Trophoblast cell (in vitro differentiated cells and primary cell): ENCODE measurements at places on chromosomes 3 and 15.

- no peak overlapping the region for H3K27ac ChIP-seq
- H3K4me1 ChIP-seq: no peaks in the 10 kb centered on the region
- DNase-seq: peak; percentile 42
- no peaks in the 10 kb centered on the region for H3K27me3 ChIP-seq
- no peak overlapping the region for H3K4me3 ChIP-seq
- peaks cover 1% of the 10 kb centered on the region for H3K36me3 ChIP-seq
These were observed 60.2 kb downstream of the DENND4A start for GRCh38 chr15:65731926-65732325.

DNA sequence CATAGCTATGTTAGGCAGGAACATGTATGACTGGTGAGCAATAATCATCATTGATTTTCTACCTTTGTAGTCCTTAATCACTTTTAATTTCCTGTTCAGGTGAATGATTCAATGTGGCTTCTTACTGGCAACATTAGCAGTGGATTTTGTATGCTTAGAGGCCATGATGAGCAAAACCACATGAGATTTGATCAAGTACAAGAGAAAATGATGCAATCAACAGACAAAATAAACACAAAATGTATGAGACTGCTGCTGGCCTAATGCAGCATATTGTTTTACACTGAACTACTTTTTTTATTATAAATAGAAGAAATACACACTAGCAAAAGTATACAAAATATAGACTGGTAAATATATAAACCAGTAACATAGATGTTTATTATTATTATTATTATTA lies 47.5 kb upstream of the SI start:
- H3K4me1 ChIP-seq: no peaks in the 10 kb centered on the region
- H3K36me3 ChIP-seq: no peaks in the 10 kb centered on the region
- no peak overlapping the region for H3K4me3 ChIP-seq
- no peaks in the 10 kb centered on the region for H3K27me3 ChIP-seq
- DNase-seq: no peak
- no peak overlapping the region for H3K27ac ChIP-seq

DNA sequence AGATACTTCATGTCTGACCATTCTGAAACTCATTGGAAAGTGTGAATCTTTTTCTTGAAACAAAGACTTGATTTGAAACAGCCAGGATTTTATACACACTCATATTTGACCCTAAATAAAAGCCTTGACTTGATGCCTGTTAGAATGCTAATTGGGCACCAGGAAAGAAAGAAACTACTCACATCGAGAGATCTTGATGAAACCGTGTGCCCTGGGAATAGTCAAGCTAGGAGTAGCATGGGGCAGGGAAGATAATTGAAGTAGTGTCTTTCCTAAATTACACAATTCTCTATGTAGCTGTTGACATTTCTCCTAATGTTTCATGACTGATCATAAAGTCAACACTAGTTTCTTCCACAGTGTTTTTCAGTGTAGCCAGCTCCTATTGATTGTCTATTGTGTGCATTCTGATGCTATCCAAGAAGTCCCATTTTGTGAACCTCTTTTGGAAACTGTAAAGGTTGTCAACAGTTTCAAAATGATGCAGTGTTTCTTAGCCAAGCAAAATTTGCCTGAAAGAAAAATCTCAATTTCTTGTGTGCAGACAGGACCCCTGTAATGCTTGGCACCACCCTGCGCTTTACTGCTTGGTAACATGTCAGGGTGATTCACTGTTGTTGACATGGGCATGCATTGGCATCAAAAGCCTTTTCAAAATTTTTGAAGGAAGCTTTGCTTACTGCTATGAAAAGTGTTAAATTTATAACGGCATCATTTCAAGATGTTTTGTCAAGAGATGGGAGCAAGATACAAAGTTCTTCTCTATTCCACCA lies 52.5 kb upstream of the OTOL1 start:
- no peaks in the 10 kb centered on the region for H3K4me1 ChIP-seq
- H3K27me3 ChIP-seq: no peaks in the 10 kb centered on the region
- no peaks in the 10 kb centered on the region for H3K36me3 ChIP-seq
- no peak for DNase-seq
- H3K4me3 ChIP-seq: no peak overlapping the region

- no peaks in the 10 kb centered on the region for H3K36me3 ChIP-seq
- no peaks in the 10 kb centered on the region for H3K27me3 ChIP-seq
- DNase-seq: peak; percentile 65
- H3K4me1 ChIP-seq: no peaks in the 10 kb centered on the region
These were observed 10.5 kb upstream of the PIK3CB start for GRCh38 chr3:138845181-138845601.

GRCh38 chr3:126179825-126180476 lies 435 bp downstream of the ALDH1L1 start:
- H3K36me3 ChIP-seq: no peaks in the 10 kb centered on the region
- no peak overlapping the region for H3K27ac ChIP-seq
- no peak for DNase-seq

GRCh38 chr15:67383899-67384298 lies 129.3 kb downstream of the IQCH start:
- no peak overlapping the region for H3K4me3 ChIP-seq
- H3K36me3 ChIP-seq: no peaks in the 10 kb centered on the region
- H3K27me3 ChIP-seq: no peaks in the 10 kb centered on the region
- no peak overlapping the region for H3K27ac ChIP-seq

DNA sequence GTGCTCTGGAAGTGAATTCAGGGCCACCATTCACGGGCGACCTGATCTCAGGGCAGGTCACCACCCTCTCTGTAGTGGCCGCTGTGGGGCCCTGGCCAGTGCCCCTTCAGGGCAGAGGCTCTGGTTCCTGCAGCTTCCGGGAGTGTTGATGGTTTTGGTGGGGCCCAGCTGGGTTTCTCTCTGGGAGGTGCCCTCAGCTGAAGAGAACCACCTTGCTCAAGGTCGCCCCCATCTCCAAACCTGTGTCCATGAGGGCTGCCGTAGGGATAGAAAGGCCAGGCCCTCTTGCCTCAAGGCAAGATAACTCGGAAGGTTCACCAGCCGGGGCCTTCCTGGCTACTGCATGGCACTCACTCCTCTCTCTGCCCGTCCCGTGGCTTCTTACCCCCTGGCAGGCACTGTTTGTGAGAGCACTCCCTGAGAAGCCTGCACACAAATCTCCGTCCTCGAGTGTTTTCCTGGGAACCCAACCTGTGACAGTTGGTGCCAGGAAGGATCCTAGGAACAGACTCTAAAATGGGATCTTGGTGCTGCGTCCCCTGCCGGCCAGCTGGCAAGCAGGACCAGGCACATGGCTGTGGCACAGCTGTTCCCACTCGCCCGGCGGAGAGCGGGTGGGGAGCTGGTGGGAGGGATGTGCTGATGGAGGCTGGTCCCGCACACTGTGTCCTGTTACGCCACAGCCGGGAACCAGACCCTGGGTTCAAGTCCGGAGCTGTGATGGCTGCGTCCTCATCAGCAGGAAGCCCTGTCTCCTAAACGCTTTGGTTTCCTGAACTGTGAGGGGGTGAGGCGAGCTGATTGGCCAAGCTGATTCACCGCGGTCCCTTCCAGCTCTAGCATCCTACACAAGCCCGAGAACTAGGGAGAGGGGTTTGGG lies 23.2 kb upstream of the PIGZ start:
- H3K4me1 ChIP-seq: no peaks in the 10 kb centered on the region
- no peak overlapping the region for H3K4me3 ChIP-seq
- DNase-seq: no peak
- H3K36me3 ChIP-seq: no peaks in the 10 kb centered on the region
- no peaks in the 10 kb centered on the region for H3K27me3 ChIP-seq

DNA sequence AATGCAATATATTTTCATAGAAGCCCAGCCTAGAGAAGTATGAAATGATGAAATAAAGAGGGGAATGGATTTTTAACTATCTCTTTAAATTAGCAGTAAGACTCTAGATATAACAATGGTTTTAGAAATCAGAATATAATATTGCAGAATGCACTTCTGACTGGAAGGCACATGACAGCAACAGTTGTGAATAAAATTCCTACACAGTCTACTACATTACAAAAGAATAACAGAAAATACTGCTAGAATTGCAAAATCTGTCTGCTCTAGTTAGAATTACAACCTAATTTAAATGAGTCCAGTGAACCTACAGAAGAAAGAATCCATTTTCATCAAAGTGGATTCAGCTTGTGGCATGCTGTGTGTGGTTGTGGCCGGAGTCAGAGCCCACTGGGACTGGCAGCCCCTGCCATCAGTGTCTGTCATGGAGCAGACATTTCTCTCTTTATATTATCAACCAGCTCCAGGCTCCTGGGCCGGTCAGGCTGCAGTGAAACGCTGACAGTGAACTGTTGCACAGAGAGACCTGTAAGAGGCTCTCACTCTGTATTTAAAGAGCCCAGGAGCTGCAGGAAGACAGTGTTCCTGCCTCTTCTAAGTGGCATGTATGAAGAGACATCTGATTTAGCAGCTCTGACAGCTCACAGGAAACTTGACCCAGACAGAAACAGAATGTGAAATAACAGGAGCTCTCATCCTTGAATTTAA lies 1523.8 kb upstream of the CADM2 start:
- H3K36me3 ChIP-seq: no peaks in the 10 kb centered on the region
- H3K27ac ChIP-seq: no peak overlapping the region
- no peak for DNase-seq
- no peak overlapping the region for H3K4me3 ChIP-seq
- no peaks in the 10 kb centered on the region for H3K4me1 ChIP-seq
- no peaks in the 10 kb centered on the region for H3K27me3 ChIP-seq

DNA sequence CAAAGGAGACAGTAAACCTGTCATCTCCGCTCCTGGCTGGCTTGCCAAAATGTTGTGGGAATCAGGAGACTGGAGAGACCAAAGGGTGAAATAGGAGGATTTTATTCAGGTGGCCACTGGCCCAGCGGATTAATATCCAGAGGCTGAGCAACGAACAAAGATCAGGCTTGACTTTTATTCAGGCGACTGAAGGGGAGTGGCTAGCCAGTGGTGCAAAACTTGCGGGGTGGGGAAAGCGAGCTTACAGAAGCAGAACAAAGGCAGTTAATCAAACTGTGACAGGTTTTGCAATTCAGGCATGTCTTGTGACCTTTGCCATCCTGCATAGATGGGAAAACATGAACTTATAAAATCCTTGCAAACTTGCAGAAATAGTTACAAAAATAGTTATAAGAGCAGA lies 19.8 kb upstream of the ACAD9 start:
- DNase-seq: no peak
- H3K27ac ChIP-seq: no peak overlapping the region
- H3K4me1 ChIP-seq: no peaks in the 10 kb centered on the region
- H3K36me3 ChIP-seq: no peaks in the 10 kb centered on the region

- no peak for DNase-seq
- H3K4me3 ChIP-seq: no peak overlapping the region
- no peak overlapping the region for H3K27ac ChIP-seq
- H3K4me1 ChIP-seq: no peaks in the 10 kb centered on the region
These were observed 181.4 kb downstream of the CACNA2D3 start for GRCh38 chr3:54303517-54304375.

- no peak overlapping the region for H3K4me3 ChIP-seq
- H3K36me3 ChIP-seq: peaks cover 39% of the 10 kb centered on the region
- H3K4me1 ChIP-seq: no peaks in the 10 kb centered on the region
- no peak for DNase-seq
- H3K27ac ChIP-seq: no peak overlapping the region
- H3K27me3 ChIP-seq: no peaks in the 10 kb centered on the region
These were observed 46.6 kb downstream of the DPP8 start for GRCh38 chr15:65470866-65471265.

GRCh38 chr3:46742992-46743585 lies 25.4 kb upstream of the PRSS50 start:
- no peaks in the 10 kb centered on the region for H3K4me1 ChIP-seq
- no peak for DNase-seq
- no peaks in the 10 kb centered on the region for H3K27me3 ChIP-seq
- H3K36me3 ChIP-seq: no peaks in the 10 kb centered on the region

DNA sequence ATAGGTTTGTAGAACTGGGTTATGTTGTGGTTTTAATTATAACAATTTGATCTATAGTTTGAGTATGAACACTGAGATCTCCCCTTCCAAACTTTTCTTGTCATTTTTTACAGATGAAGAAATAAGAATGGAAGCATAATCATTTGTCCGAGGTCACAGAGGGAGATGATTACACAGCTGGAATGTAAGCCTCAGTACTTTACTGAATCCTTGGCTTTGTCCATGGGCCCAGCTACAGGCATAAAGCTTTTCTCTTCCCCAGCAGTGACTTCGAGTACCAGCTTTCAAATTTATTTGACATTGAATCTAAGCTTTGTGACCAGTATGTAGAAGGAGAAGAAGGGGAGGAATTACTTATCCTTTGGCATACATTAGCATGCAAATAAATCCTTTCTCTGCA lies 80.9 kb upstream of the DCBLD2 start:
- H3K27me3 ChIP-seq: no peaks in the 10 kb centered on the region
- no peaks in the 10 kb centered on the region for H3K4me1 ChIP-seq
- no peak overlapping the region for H3K4me3 ChIP-seq
- no peak overlapping the region for H3K27ac ChIP-seq
- no peaks in the 10 kb centered on the region for H3K36me3 ChIP-seq
- no peak for DNase-seq

GRCh38 chr15:47340571-47340920 lies 376.8 kb upstream of the SEMA6D start:
- no peaks in the 10 kb centered on the region for H3K27me3 ChIP-seq
- DNase-seq: peak; percentile 80
- no peaks in the 10 kb centered on the region for H3K36me3 ChIP-seq
- H3K4me3 ChIP-seq: no peak overlapping the region
- peak overlapping the region; percentile 39 for H3K27ac ChIP-seq

- H3K36me3 ChIP-seq: no peaks in the 10 kb centered on the region
- no peak for DNase-seq
- no peak overlapping the region for H3K4me3 ChIP-seq
- no peak overlapping the region for H3K27ac ChIP-seq
- peaks cover 4% of the 10 kb centered on the region for H3K4me1 ChIP-seq
These were observed 19.9 kb downstream of the NOX5 start for GRCh38 chr15:69034352-69034751.

DNA sequence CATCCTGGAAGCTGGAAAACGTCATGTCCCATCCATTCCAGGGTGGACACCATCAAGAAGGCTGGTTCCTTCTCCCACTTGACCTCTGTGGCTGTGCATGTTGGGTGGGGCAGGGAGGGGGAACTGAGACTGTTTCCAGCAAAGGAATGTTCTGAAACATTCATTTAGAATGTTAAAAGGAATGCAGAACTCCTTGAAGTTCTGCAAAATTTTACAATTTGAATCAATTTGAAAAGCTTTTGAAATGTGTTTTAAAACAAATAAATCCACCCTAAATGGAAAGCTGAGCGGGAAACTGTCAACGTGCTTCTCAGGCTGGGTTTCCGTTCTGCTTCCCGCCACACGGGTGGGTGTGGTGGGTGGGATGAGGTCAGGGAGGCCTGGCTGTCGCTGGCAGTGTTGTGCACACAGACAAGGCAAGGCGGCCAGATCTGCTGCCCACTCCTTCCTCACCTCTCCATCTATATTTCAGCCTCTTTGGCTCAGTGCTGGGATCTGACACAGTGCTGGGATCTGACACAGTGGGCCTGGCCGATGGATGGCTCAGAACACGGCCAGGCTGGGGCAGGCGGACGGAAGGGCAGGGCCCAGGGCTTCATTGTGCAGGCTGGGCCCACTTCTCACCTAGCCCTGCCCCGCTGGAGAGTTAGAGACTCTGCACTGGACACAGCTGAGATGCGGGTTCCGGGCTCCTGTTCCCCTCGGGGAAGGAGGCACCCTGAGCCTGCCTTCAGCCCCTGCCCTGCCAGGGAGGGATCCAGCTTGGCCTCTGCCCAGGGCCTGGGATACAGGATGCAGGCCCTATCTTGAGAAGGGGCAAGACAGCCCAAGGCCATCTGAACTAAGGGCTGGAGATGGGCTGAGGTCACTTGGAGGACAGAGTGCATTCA lies 110.4 kb downstream of the TMEM266 start:
- no peak overlapping the region for H3K27ac ChIP-seq
- H3K36me3 ChIP-seq: no peaks in the 10 kb centered on the region
- H3K4me3 ChIP-seq: peak overlapping the region; percentile 3
- H3K27me3 ChIP-seq: no peaks in the 10 kb centered on the region
- DNase-seq: no peak
